ENCODE measurements at places on chromosomes 2 and 18.

DNA sequence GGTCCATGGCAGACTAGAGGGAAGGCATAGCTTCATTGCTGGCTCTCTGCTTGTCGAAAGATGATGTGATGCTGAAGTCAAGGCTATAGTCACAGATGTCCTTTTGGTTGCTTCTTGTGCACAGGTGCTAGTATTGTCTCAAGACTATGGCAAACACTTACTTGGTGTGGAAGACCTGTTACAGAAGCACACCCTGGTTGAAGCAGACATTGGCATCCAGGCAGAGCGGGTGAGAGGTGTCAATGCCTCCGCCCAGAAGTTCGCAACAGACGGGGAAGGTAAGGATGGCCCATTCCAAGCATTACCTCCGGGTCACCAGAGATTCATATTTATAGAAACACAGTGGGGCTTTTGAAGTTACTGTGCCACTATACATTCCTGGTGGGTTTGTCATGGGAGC is 95.5 kb upstream of the EML6 start:
- H3K4me1 ChIP-seq, result no peaks in the 10 kb centered on the region
- H3K36me3 ChIP-seq, result peaks cover 60% of the 10 kb centered on the region
- no peak overlapping the region for H3K4me3 ChIP-seq
- H3K27me3 ChIP-seq, result no peaks in the 10 kb centered on the region
- DNase-seq, result no peak

- peak overlapping the region; percentile 4 for H3K27ac ChIP-seq
- H3K27me3 ChIP-seq, result no peaks in the 10 kb centered on the region
- no peak overlapping the region for H3K4me3 ChIP-seq
- no peak for DNase-seq
- H3K36me3 ChIP-seq, result no peaks in the 10 kb centered on the region
- peaks cover 5% of the 10 kb centered on the region for H3K4me1 ChIP-seq
These were observed 854.6 kb downstream of the RNF144A start for GRCh38 chr2:7771781-7772180.

GRCh38 chr2:458425-458815 is 170.5 kb upstream of the ALKAL2 start:
- no peak for DNase-seq
- no peak overlapping the region for H3K27ac ChIP-seq
- no peak overlapping the region for H3K4me3 ChIP-seq
- peaks cover 43% of the 10 kb centered on the region for H3K4me1 ChIP-seq
- H3K36me3 ChIP-seq, result no peaks in the 10 kb centered on the region
- H3K27me3 ChIP-seq, result no peaks in the 10 kb centered on the region

- H3K36me3 ChIP-seq, result no peaks in the 10 kb centered on the region
- H3K27me3 ChIP-seq, result no peaks in the 10 kb centered on the region
These were observed 23.7 kb upstream of the CXCR4 start for GRCh38 chr2:136141510-136142149.

DNA sequence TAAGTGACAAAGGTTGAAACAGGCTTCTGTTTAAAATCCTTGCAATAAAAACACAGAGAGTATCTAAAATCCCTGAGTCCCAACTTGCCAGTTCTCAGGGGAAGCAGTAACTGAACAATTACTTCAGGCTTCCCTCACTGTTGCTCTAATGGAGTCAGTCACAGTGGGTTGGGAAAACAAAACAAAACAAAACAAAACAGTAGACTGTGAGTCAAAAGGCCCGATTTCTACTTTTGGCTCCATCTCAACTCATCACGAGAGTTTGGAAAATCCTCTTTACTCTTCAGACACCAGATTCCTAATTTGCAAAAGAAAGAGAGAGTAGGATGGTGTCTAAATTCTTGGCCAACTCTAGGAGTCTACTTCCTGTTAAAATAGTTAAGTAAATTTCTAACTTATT is 1.1 kb downstream of the FSHR start:
- no peak for DNase-seq
- H3K4me3 ChIP-seq, result no peak overlapping the region
- peaks cover 5% of the 10 kb centered on the region for H3K27me3 ChIP-seq
- H3K27ac ChIP-seq, result no peak overlapping the region
- H3K36me3 ChIP-seq, result no peaks in the 10 kb centered on the region

DNA sequence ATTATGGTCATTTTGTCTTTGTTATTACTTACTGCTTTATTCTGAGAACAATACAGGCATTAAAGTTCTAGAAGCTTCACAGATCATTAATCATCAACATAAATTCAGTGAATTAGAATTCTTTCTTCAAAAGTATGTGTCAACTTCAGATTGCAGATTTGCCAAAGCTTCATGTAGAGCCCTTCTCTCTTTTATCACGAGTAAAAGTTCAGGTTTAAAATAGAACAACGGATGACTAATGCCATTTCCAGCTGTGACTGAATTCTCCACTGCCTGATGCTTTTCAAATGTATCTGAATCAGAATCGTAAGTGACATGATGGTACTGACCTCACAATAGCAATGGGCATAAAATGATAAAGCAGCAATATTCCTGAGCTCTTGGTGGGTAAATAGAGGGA is 116.0 kb downstream of the ABCA12 start:
- H3K36me3 ChIP-seq, result no peaks in the 10 kb centered on the region
- H3K4me1 ChIP-seq, result no peaks in the 10 kb centered on the region
- H3K27me3 ChIP-seq, result no peaks in the 10 kb centered on the region
- no peak for DNase-seq
- no peak overlapping the region for H3K4me3 ChIP-seq

GRCh38 chr2:44672431-44672830 is 269.1 kb upstream of the SIX3 start:
- no peak overlapping the region for H3K4me3 ChIP-seq
- no peaks in the 10 kb centered on the region for H3K36me3 ChIP-seq
- no peaks in the 10 kb centered on the region for H3K27me3 ChIP-seq
- H3K4me1 ChIP-seq, result no peaks in the 10 kb centered on the region
- no peak overlapping the region for H3K27ac ChIP-seq

GRCh38 chr2:238704471-238705225 is 143.2 kb upstream of the TWIST2 start:
- H3K27me3 ChIP-seq, result no peaks in the 10 kb centered on the region
- H3K36me3 ChIP-seq, result no peaks in the 10 kb centered on the region
- H3K27ac ChIP-seq, result peak overlapping the region; percentile 63
- H3K4me1 ChIP-seq, result no peaks in the 10 kb centered on the region
- no peak for DNase-seq

DNA sequence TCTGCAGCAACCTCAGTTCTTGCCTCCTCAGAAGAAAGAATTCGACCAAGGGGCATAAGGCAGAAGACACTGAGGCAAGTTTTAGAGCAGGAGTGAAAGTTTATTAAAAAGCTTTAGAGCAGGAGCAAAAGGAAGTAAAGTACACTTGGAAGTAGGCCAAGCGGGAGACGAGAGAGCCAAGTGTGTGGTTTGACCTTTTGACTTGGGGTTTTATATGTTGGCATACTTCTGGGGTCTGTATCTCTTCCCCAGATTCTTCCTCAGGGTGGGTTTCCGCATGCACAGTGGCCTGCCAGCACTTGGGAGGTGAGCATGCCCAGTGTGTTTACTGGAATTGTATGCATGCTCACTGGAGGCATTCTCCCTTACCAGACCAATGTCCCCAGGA is 59.3 kb upstream of the ANKRD44 start:
- H3K36me3 ChIP-seq, result no peaks in the 10 kb centered on the region
- H3K4me1 ChIP-seq, result peaks cover 4% of the 10 kb centered on the region
- no peak overlapping the region for H3K4me3 ChIP-seq
- no peaks in the 10 kb centered on the region for H3K27me3 ChIP-seq
- no peak overlapping the region for H3K27ac ChIP-seq
- DNase-seq, result no peak

DNA sequence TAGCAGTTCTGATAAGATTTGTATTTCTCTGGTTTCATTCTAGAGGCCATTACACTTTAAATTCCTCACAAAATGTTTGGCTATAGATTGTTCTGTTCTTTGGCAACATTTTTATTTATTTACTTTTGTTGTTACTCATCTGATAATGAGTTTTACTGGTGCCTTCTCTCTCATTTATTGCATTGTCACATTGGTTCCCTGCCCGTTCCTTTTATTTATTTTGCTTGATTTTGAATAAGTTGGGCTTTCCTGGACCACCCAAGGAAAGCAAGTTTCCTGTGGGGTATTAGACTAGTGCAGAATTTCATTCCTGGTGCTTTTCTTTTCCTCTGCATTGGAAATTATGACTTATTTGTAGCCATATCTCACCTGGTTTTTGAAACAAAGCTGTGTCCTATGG is 232.0 kb downstream of the SOCS6 start:
- H3K4me3 ChIP-seq, result no peak overlapping the region
- no peaks in the 10 kb centered on the region for H3K27me3 ChIP-seq
- no peak overlapping the region for H3K27ac ChIP-seq

- peaks cover 32% of the 10 kb centered on the region for H3K4me1 ChIP-seq
- peaks cover 12% of the 10 kb centered on the region for H3K36me3 ChIP-seq
These were observed 11.8 kb upstream of the KCMF1 start for GRCh38 chr2:84959095-84959565.

DNA sequence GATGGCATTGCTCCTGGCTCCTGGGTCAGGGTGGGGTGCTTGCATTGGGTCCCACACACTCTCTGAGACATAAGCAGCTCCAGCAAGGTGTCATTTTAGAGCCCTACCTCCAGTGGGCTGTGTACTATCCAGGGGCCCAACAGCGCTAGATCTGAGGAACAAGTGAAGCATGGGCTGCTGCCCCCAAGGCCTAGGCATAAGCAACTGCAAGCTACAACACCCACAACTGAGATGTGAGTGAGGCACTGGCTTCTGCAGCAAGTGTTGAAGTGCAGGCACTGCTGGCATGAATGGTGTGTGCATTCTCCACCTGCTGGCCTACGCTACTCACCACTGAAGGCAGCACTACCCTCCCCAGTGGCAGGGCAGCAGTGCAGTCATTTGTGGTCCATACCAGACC is 81.0 kb upstream of the STK39 start:
- peaks cover 7% of the 10 kb centered on the region for H3K36me3 ChIP-seq
- no peak for DNase-seq
- H3K27ac ChIP-seq, result no peak overlapping the region
- H3K27me3 ChIP-seq, result no peaks in the 10 kb centered on the region
- no peaks in the 10 kb centered on the region for H3K4me1 ChIP-seq
- H3K4me3 ChIP-seq, result no peak overlapping the region

GRCh38 chr2:237126519-237127174 is 41.0 kb downstream of the COPS8 start:
- no peaks in the 10 kb centered on the region for H3K36me3 ChIP-seq
- DNase-seq, result no peak
- H3K27ac ChIP-seq, result no peak overlapping the region
- no peaks in the 10 kb centered on the region for H3K4me1 ChIP-seq

DNA sequence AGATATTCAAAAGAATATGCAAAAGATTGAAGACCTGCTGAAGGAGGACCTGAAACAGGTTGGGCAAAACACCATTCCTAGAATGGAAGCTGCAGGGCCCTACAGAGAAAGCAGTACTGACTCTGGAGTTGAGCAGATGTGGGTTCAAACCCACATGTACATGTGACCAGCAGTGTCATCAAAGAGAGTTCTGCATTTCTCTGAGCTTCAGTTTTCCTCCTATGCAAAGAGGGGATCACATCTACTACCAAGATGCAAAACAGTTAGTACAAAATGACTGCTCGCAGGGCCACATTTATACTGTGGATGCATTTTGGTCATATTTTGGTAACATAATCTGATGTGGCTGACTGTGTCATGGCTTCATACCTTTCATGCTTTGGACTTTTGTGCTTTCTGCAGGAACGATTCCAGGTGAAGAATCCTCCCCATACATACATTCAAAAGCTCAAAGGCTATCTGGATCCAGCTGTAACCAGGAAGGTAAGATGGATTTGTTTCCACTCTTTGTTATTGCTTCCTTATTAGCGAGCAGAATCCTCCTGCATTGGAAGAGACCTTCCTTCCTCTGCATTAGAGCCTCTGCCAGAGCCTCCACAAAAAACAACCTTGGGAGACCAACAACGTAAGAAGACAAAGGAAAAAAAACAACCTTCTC is 174.8 kb downstream of the PRPF40A start:
- DNase-seq, result no peak
- H3K4me3 ChIP-seq, result peak overlapping the region; percentile 45
- no peaks in the 10 kb centered on the region for H3K27me3 ChIP-seq
- peaks cover 2% of the 10 kb centered on the region for H3K36me3 ChIP-seq
- H3K27ac ChIP-seq, result peak overlapping the region; percentile 98

- no peak overlapping the region for H3K4me3 ChIP-seq
- no peaks in the 10 kb centered on the region for H3K36me3 ChIP-seq
- no peak overlapping the region for H3K27ac ChIP-seq
- no peaks in the 10 kb centered on the region for H3K27me3 ChIP-seq
These were observed 26.7 kb upstream of the BIRC6 start for GRCh38 chr2:32330136-32330535.

DNA sequence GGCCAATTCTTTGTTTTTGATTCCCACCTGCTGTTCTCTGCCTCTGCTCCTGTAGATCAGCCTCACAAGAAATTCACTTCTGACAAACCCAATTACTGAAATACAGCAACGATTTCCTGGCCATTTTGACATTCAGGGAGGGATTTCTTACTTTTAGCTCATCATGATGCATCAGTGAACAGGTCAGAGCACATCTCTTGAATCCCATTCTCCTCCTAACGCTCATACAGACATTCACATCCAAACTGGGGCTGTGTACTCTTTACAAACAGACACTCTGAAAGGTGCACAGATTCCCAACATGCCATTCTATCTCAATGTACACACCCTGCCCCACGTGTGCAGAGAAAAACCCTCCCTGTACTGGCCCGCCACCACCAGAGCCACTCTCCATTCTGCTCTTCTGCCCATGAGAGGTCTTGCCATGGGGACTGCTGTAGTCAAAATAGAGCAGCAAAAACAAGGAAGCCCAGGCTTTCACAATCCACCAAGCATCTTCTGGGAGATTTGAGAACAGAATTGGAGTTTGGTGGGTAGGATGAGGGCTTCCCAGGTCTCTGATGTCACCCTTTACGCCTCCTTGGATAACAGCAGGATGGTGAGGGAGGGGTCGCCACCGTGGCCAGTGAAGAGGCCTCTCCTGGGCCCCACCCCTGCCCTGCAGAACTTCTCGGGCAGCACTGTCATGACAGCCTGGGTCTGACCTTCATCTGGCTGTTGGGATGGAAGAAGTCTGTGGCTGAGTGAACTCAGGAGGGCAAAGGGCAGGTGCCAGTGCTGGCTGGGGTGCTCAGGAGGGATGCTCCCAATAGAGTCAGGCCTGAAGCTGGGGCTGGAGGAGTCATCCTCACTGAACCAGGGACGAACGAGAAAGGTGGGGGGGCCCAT is 41.9 kb upstream of the ZFP36L2 start:
- H3K27me3 ChIP-seq, result no peaks in the 10 kb centered on the region
- no peak for DNase-seq
- H3K36me3 ChIP-seq, result peaks cover 5% of the 10 kb centered on the region
- peaks cover 20% of the 10 kb centered on the region for H3K4me1 ChIP-seq
- H3K27ac ChIP-seq, result peak overlapping the region; percentile 75
- no peak overlapping the region for H3K4me3 ChIP-seq

DNA sequence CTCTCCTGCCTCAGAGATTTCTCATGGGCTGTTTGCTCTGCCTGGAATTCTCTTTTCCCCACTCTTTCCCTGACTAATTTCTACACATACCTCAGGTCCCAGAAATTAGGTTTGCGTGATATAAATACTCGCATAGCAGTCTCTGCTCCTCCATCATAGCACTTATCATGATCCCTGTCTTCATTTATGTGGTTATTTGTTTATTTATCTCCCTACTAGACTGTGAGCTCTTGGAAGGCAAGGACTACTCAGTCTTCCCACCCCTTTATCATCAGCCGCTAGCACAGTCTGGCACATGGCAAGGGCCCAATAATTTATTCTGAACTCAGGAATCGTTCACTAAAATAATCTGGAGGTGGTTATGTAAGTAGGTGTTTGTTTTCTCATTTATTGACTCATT is 79.3 kb downstream of the ADCYAP1 start:
- peaks cover 3% of the 10 kb centered on the region for H3K36me3 ChIP-seq
- peaks cover 6% of the 10 kb centered on the region for H3K4me1 ChIP-seq
- no peak overlapping the region for H3K4me3 ChIP-seq
- no peak for DNase-seq
- H3K27ac ChIP-seq, result no peak overlapping the region
